Effector memory CD8-positive, alpha-beta T cell (primary cell): ENCODE measurements at places on chromosomes 13 and 19.
A peak's percentile ranks its signal among the peaks of the same experiment; 100 is the strongest.

GRCh38 chr19:50361290-50362029 lies 4.0 kb downstream of the NAPSA start:
- H3K4me1 ChIP-seq: peaks cover 61% of the 10 kb centered on the region
- DNase-seq: no peak
- H3K27ac ChIP-seq: no peak overlapping the region

GRCh38 chr13:45162194-45162593 lies 38.7 kb downstream of the KCTD4 start:
- no peaks in the 10 kb centered on the region for H3K4me1 ChIP-seq
- no peaks in the 10 kb centered on the region for H3K27me3 ChIP-seq
- no peak for DNase-seq

DNA sequence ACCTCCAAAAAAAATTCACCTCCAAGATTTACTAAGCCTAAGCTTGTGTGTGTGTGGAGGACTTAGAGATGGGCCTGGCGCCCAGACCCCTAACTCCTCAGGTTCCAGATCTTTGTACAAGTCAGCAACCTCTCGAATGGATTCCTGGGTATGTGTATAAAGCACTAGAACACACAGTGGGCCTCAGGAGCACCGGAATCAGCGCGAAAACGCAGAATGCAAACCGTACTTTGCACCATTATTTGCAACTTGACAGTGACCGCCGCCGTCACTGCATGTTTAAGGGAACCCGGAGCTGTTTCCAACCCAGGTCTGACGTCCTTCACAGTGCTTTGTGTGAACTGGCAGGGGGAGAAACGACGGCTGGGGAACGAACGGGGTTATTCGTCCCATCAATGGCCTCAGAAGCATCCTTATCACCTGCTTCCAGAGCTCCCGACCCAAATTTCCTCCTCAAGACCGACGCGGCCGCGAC lies 688 bp downstream of the ZNF606 start:
- H3K36me3 ChIP-seq: peaks cover 44% of the 10 kb centered on the region
- H3K4me1 ChIP-seq: peaks cover 17% of the 10 kb centered on the region
- H3K4me3 ChIP-seq: peak overlapping the region; percentile 89
- peak; percentile 2 for DNase-seq

- H3K4me3 ChIP-seq: no peak overlapping the region
- H3K4me1 ChIP-seq: peaks cover 2% of the 10 kb centered on the region
- H3K27me3 ChIP-seq: peaks cover 21% of the 10 kb centered on the region
- H3K27ac ChIP-seq: no peak overlapping the region
- DNase-seq: no peak
Observed at GRCh38 chr19:14066134-14066533, 4.3 kb upstream of the PALM3 start.

DNA sequence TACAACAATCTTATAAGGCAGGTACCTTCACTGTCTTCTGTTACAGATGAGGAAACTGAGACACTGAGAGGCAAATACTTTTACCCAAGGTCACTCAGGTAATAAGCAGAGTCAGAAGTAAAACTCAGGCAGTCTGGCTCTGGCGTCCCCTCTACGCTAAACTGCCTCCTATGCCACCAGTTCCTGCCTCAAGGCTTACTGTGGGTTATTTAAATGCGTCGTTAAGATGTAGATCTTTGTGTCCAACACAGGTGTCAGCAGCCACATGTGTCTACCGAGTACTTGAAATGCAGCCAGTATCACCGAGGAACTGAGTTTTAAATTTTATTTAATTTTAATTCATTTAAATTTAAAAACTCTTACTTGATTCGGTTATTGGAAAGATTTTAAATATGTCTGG lies 1.9 kb downstream of the HAS1 start:
- H3K4me3 ChIP-seq: no peak overlapping the region
- peaks cover 2% of the 10 kb centered on the region for H3K4me1 ChIP-seq
- peaks cover 67% of the 10 kb centered on the region for H3K27me3 ChIP-seq
- DNase-seq: no peak
- no peaks in the 10 kb centered on the region for H3K36me3 ChIP-seq
- H3K27ac ChIP-seq: no peak overlapping the region

DNA sequence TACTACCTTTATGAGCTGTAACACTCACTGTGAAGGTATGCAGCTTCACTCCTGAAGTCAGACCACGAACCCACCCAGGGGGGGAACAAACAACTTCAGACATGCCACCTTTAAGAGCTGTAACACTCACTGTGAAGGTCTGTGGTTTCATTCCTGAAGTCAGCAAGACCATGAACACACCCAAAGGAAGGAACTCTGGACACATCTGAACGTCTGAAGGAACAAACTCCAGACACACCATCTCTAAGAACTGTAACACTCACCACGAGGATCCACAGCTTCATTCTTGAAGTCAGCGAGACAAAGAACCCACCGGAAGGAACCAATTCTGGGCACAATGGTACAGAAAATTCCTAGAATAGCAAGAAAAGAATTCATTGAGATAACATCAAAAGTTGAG lies 1796.5 kb upstream of the MIR17HG start:
- no peak for DNase-seq
- H3K27me3 ChIP-seq: no peaks in the 10 kb centered on the region
- H3K27ac ChIP-seq: no peak overlapping the region
- H3K4me1 ChIP-seq: no peaks in the 10 kb centered on the region
